ENCODE measurements at places on chromosomes 2 and 18.

DNA sequence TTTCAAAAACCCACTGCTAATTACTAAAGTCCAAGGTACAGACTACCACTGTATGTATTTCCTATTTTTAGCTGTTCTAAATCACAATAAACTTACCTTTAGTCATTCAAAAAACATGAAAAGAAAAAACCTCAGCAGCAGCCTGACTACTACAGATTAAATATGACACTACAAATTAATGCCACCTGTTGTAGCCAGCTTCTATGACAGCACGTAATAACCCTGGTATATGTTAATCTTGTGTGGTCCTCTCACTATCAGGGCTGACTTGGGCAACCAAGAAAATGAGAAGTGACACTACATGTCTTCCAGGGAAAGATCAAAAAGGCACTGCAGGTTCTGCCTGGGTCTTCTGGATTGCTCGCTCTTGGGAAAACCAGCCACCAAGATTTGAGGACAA is 90.6 kb upstream of the FAM124B start:
- no peak for DNase-seq

- no peak for DNase-seq
These were observed 888.4 kb downstream of the TRIB2 start for GRCh38 chr2:13604951-13605661.

GRCh38 chr2:222294996-222295367 is 3.8 kb downstream of the PAX3 start:
- DNase-seq: no peak

DNA sequence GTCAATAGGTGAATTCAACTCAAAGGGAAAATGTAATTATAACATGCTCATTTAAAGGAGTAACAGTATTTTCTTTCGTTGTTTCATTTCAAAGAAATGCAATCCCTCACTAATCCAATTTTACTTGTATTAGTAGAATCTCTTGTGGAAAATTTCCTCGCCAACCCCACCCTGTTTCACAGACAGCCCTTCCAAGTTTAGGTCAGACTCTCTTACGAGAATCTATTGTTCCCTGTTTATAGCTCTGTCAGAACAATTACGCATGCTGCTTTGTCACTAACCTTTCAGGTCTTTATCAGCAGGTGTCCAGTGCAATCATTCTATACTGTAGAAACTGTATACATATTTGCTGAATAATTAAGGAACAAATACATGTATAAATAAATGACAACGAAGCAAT is 657.8 kb upstream of the LINC00305 start:
- no peak for DNase-seq

- no peak for DNase-seq
These were observed 14.6 kb upstream of the MCM6 start for GRCh38 chr2:135890835-135891234.

DNA sequence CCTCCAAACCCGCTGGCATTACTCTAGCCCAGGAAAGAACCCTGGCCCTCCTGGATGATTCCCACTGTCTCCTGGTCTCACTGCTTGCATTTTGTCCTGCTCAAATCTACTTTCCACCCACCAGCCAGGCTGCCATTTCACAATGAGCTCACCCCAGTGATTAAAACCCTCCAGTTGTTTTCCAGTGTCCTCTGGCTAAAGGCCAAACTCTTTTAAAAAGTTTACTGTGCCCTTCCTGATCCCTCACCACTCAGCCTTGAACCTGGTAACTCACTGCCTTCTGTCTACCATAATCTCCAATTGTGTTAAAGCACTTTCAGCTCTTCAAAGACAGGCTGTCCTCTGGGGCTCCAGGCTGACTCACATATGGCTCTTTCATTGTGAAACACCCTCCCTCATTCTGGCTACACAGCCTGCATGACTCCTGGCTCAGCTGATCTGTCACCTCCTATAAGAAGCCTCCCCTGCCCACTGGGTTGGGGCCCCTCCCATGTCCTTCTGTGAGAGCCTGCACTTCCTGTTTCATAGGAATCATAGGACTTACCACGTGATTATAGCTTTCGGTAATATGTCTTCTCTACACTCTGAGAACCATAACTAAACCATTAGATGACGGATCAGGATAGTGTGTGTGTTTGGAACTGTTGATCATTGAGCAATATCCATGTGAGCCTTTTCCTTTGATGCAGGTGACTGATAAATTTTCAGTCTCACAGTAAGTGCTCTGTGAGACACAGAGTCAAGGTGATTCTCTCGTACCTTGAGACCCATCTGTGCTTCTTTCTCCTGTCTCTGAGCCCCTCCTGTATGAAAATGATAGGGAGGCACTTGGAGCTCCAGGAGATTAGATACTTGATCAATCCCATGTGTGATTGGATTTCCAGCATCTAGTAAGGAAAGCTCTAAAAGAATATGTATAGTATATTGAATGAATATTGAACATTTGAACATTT is 590.8 kb upstream of the ID2 start:
- DNase-seq: no peak

GRCh38 chr2:106306387-106306786 is 112.3 kb upstream of the UXS1 start:
- no peak for DNase-seq

DNA sequence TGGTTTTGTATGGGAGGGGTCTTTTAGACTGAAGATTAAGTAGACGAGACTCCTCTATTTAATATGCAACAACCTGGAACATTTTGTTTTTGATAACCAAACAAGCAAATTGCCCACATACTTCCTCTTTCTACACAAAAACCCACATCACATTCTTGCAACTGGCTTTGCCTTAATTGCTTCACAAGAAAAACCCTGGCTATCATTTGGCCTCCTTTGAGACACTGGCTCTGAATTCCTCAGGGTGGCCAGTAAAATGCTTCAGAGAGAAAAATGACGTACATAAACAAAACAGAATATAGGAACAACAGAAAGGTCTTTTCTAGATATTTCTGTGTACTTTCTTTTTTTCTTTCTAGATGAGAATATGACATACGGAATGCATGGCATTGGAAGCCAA is 103.0 kb downstream of the TRIB2 start:
- no peak for DNase-seq

DNA sequence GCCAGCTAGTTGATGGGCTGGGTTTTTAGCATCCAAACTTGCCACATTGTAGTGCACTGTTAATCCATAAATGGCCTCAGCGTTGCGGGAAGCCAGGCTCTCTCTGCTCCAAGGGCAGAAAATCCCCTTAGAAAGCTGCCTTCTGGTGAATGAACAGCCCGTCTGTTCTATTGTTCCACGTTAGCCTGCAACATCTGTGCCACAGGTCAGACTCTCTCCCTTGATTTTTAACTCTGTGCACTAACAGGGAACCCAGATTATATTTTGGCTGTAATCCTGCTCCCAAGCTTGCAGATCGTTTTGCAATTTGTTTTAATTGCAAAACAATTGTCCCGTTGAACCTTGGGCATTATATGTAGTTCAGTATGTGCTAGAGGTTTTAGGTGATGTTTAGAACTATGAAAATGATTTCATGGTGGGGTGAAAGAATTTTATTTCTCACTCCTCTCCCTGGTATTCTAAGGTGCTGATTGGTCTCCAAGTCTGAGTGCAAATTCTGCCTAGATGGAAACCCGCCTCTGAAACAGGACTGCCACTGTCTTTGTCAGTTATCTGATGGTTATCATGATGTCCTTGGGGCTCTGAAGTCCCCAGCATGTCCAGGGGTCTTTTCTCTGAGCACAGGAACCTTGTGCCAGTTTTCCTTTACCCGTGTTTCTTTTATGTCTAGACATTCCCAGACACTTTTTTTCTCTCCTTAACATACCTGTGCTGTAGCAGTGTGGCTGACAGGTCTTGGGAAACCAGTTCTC is 106.6 kb downstream of the MAP4K4 start:
- no peak for DNase-seq

GRCh38 chr2:236546561-236547002 is 23.0 kb upstream of the ACKR3 start:
- DNase-seq: peak; percentile 44

- no peak for DNase-seq
These were observed 140.5 kb upstream of the TNP1 start for GRCh38 chr2:217000406-217000805.

DNA sequence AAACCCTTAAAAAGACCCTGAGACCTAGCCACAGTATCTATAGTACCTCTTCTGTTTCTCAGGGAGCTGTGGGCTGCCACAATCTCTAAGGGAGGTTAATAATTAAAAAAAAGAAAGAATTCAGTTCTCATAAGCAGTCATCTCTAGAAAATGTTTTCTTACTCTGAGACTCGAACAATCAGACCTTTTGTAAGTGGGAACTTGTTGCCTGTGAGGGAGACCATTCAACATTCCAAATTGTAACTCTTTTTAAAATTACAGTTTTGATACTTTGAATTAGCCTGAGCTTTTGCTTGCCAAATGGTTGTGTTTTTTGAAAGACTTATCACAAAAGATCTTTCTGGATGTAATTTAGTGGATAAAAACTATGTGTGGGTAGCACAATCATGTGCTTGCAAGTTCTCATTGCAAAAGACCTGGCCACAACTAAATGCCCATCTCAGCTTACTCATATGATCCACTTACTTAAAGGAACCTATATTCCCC is 33.3 kb downstream of the IL1R2 start:
- no peak for DNase-seq

GRCh38 chr2:151775057-151775740 is 40.9 kb upstream of the NEB start:
- DNase-seq: no peak

DNA sequence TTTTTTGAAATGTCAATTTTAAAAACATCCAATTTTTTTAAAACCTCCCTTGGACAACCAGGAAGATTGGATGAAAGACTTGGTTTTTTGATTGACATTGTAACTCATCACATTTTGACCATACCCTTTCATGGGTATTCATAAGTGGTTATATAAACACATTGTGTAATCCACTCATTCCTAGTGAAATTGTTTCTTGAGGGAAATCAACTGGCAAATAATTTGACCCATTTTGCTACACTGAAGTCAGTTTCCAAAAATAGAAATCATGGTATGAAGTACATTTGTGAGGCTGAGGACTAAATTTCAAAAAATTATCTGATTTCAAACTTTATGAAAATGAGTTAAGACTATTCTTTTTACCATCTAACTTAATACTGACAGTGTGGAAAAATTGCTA is 31.5 kb downstream of the FBXO48 start:
- no peak for DNase-seq

DNA sequence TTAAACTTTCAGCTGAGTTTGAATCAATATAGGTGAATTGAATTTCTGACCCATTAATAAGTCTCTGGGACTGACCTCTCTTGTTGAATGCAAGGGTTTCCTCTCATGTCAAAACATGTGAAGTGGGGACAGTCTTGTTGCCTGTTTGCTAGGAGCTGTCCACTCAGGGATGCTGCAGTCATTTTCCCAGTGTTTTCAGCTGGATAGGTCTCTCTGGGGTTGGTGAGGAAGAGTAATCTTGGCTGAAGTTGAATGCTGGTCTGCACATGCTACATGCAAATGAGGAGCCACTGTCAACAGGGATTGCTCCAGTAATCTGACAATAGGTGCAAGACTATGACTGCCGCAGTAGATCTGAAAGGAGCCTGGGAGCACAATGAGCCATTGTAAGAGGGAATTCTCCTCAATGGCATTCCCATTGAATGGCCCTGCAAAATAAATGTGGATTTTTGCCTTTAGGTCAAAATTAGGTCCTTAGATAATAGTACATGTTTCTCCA is 34.1 kb upstream of the IL1RL1 start:
- no peak for DNase-seq

DNA sequence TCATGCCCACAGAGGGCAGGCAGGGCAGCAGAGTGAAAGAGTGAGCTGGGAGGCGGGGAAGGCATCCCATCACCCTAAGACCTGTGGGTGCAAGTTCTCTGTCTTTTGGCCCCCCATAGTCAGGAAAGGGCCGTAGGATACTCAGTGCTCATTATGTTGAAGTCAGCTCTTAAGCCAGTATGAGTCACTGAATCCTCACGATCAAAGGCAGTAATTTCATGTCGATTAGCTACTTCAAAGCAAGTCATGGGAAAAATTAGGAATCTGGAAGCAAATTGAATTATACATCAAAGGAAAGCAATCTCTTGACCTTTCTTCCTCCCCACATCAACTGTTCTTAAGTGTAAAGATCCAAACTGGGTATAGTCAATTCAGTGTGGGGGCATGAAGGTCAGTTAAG is 178.9 kb downstream of the FHOD3 start:
- DNase-seq: no peak

DNA sequence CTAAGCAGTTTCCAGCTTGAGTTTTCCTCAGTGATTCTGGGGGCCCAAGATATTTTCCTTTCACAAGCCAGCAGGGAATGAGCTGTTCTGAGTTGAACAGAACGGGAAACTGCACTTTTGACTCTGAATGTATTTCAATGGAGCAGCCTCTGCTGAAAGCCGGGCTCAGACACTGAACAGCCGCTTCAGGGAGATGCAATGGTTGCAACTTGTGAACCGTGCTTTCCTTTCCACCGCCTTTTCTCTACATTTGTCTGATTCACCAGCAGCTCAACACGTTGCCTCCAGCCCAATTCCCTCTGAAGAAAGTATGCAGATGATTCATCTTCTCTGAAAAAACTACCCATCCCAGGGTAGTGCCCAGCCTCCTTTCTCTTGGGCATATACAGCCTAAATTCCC is 119.3 kb upstream of the PKDCC start:
- DNase-seq: no peak

DNA sequence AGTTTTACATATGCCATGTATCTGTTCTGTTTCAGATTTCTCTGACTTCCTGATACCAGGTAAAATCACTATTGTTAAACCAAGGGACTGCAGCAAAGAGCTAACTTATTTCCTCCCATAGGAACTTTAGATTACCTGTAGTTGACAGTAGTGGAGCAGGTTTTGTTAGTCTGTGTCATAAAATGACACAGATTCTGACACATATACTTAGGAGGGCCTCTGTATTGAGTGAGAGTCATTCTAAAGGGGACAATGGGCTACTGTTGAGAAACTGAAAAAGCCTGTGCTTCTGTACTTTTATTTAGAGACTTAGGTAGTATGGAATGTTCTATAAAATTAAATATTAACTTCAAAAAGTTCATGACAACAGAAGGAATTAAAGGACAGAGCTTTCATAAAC is 48.2 kb downstream of the KCMF1 start:
- DNase-seq: no peak

- no peak for DNase-seq
These were observed 120.5 kb upstream of the ZFP36L2 start for GRCh38 chr2:43346602-43347567.

GRCh38 chr2:169815849-169816248 is 8.9 kb downstream of the METTL5 start:
- no peak for DNase-seq

DNA sequence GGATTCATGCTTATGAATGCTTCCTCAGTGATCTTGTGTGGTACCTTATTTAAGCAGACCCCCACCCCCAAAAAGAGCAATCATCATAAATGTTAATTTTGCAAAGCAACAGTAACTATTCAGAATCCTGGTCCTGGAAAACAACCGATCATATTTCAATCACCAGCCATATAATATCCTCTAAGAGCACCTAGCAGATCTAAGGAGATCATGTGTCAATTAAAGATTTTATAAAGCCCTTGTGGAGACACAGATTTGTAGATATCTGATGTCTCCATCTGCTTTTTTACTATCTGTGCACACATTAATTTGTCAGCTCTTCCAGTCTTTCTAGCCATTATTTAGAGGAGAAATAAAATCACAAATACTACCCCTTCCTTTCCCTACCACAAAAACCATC is 423.7 kb downstream of the TGIF1 start:
- no peak for DNase-seq

GRCh38 chr2:170928036-170928823 is 823 bp upstream of the GORASP2 start:
- DNase-seq: no peak

GRCh38 chr2:196233021-196233804 is 61.8 kb upstream of the STK17B start:
- DNase-seq: no peak

GRCh38 chr18:51192696-51193095 is 4.8 kb downstream of the MEX3C start:
- no peak for DNase-seq

GRCh38 chr2:55966401-55967118 is 43.0 kb upstream of the EFEMP1 start:
- DNase-seq: no peak
